ENCODE measurements at places on chromosomes 13 and 19. TPM values are rescaled to one million over a fixed set of nuclear protein-coding genes. Genes with fewer than 3 reads are reported as not detected.
A peak's percentile ranks its signal among the peaks of the same experiment; 100 is the strongest.

- DNase-seq, result peak; percentile 88
- H3K36me3 ChIP-seq, result no peaks in the 10 kb centered on the region
- H3K4me1 ChIP-seq, result no peaks in the 10 kb centered on the region
- H3K27ac ChIP-seq, result no peak overlapping the region
- H3K4me3 ChIP-seq, result no peak overlapping the region
- H3K27me3 ChIP-seq, result peaks cover 36% of the 10 kb centered on the region
Measured at GRCh38 chr19:2288338-2288817, 6.4 kb upstream of the PEAK3 start.

GRCh38 chr13:108924541-108924940, 295.1 kb downstream of the MYO16 start:
- no peak overlapping the region for H3K27ac ChIP-seq
- no peaks in the 10 kb centered on the region for H3K36me3 ChIP-seq
- no peak overlapping the region for H3K4me3 ChIP-seq
- DNase-seq, result no peak

DNA sequence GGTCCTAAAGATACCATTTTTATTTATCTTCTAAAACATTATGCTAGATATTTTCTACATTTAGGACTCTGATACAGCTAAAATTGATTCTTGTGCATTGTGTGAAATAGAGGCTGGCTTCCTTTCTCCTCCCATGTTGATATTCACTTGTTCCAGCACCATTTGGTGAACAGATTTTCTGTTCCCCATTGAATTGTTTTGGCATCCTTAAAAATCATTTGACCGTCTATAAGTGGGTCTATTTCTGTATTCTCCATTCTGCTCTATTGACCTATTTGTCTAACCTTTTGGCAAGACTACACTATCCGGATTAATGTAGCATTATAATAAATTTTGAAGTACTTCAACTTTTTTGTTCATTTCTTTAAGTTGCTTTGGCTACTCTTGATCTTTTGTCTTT, 2689.2 kb downstream of the PCDH9 start:
- H3K27me3 ChIP-seq, result no peaks in the 10 kb centered on the region
- no peak for DNase-seq
- H3K4me3 ChIP-seq, result no peak overlapping the region
- H3K36me3 ChIP-seq, result no peaks in the 10 kb centered on the region
- H3K27ac ChIP-seq, result no peak overlapping the region

- H3K4me3 ChIP-seq, result peak overlapping the region; percentile 74
- no peaks in the 10 kb centered on the region for H3K27me3 ChIP-seq
- peaks cover 6% of the 10 kb centered on the region for H3K4me1 ChIP-seq
- peaks cover 4% of the 10 kb centered on the region for H3K36me3 ChIP-seq
- DNase-seq, result peak; percentile 1
- H3K27ac ChIP-seq, result peak overlapping the region; percentile 3
Measured at GRCh38 chr19:57434386-57435061, 601 bp upstream of the ZNF749 start.

The MED26 gene
- total RNA-seq, result 6.5 TPM

The ANO8 gene
- 7.4 TPM for total RNA-seq

GRCh38 chr13:23767838-23768237, 121.4 kb downstream of the MIPEP start:
- H3K36me3 ChIP-seq, result no peaks in the 10 kb centered on the region
- no peak for DNase-seq
- H3K27me3 ChIP-seq, result no peaks in the 10 kb centered on the region
- H3K27ac ChIP-seq, result no peak overlapping the region
- H3K4me1 ChIP-seq, result peaks cover 9% of the 10 kb centered on the region

DNA sequence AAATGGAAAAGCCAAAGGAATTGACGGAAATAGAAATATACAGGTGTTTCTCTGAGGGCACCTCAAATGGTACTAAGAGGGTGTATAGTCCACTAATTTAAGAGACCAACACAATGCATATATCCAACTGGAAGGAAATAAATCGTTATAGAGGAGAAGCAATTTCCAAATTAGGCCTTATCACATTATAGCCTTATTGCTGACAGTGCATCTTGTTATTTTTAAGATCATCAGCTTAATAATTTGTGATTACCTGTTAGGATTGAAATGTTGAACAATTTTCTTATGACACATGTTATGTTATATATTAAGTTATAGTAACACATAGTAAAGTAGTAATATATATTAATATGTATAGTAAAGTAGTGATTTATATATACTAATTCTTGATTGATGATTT, 915.7 kb upstream of the PCDH9 start:
- H3K27ac ChIP-seq, result no peak overlapping the region
- no peaks in the 10 kb centered on the region for H3K27me3 ChIP-seq
- H3K36me3 ChIP-seq, result no peaks in the 10 kb centered on the region
- no peaks in the 10 kb centered on the region for H3K4me1 ChIP-seq

The ZNF878 gene
- 0.29 TPM for total RNA-seq
